Choroid plexus epithelial cell (primary cell): ENCODE measurements at places on chromosomes 3 and 15.

- no peak for DNase-seq
These were observed 319.2 kb downstream of the SHQ1 start for GRCh38 chr3:72529081-72529480.

DNA sequence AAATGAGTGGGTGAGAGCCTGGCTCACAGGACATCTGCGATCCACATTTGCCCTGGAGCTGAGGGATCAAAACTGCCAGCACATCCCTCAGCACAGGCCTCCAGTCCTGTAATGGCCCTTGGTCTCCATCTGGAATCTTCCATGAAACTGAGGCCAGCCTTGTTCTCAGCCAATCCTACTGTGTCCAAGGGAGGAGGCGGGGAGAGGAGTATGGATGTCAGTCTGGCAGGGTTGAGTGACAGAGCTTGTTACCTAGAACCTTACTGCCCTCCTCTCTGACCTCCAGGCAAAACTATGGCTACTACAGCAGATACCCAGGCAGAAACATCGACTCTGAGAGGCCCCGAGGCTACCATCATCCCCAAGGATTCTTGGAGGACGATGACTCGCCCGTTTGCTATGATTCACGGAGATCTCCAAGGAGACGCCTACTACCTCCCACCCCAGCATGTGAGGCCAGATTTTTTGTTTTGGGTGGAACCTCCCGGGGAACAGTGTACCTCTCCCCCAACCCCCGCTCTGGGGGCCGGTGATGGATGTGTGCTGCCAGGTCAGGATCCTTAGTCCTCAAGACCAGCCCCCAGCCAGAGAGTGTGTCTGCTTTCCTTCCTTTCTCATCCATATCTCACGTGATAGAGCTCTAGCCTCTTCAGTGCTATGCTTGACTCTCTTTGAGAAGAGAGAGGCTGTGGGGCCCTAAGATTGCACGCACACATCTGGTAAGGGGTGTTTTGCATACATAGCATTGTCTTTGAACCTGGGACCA, 41.3 kb downstream of the CHDH start:
- peak; percentile 64 for DNase-seq

GRCh38 chr3:46706771-46707582, 5.8 kb downstream of the TMIE start:
- no peak for DNase-seq

DNA sequence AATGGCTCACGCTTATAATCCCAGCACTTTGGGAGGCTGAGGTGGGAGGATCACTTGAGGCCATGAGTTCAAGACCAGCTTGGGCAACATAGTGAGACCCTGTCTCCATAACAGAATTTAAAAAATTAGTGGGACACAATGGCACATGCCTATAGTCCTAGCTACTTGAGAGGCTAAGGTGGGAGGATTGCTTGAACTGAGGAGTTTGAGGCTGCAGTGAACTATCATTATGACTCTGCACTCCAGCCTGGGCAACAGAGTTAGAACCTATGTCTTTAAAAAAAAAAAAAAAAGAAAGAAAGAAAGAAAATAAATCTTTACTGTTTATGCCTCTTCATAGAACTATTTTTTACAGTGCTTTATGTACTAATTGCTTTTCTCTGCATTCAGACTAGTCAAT, 84.6 kb upstream of the LMOD3 start:
- DNase-seq: no peak

DNA sequence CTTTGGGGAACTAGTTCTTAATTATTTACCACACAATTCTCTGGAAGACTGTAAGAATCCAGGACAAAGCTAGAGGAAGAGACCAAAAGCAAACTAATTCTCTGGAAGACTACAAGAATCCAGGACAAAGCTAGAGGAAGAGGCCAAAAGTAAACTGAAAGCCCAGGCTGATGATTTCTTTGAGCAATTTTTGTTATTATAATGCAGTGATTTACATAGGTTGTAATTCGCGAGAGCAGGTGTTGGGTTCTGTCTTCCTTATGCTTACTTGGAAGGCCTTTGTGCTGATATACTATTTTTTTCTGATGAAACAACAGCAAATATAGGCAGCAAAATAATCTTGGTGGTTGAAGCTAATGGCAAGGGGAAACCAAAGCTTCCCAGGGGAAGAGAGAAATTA, 5.2 kb downstream of the SPTSSB start:
- DNase-seq: no peak
